ENCODE measurements at places on chromosomes 16 and 17.
A peak's percentile ranks its signal among the peaks of the same experiment; 100 is the strongest.

DNA sequence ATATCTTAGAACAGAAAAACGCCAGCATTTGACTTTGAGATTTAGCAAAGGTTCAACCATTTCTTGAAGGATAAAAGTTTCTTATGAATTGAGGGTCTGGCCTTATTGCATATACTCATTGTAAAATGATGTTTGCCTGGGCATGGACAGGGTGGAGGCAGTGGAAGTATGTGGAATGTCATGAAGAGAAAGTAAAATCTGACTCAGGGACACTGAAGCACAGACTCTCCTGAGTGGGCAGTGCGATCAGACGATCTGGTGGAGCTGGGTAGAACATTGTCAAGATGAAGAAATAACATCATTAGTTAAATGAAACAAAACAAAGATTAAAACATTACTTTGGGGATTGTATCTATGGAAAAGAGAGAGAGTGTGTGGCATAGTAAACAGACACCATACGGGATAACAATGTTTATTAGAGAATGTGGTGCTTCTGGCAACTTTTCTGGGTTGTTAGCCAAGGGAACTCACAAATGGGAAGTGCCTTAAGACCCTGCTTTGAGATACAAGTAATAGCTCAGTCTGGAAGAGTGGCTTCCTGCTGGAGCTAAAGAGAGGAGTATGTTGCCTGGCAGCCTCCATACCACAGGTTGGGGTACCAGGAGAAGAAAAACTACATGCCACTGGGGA, 4.4 kb downstream of the MAP3K3 start:
- no peak for DNase-seq

- DNase-seq: no peak
These were observed 1.4 kb downstream of the CDK5R1 start for GRCh38 chr17:32488177-32488542.

DNA sequence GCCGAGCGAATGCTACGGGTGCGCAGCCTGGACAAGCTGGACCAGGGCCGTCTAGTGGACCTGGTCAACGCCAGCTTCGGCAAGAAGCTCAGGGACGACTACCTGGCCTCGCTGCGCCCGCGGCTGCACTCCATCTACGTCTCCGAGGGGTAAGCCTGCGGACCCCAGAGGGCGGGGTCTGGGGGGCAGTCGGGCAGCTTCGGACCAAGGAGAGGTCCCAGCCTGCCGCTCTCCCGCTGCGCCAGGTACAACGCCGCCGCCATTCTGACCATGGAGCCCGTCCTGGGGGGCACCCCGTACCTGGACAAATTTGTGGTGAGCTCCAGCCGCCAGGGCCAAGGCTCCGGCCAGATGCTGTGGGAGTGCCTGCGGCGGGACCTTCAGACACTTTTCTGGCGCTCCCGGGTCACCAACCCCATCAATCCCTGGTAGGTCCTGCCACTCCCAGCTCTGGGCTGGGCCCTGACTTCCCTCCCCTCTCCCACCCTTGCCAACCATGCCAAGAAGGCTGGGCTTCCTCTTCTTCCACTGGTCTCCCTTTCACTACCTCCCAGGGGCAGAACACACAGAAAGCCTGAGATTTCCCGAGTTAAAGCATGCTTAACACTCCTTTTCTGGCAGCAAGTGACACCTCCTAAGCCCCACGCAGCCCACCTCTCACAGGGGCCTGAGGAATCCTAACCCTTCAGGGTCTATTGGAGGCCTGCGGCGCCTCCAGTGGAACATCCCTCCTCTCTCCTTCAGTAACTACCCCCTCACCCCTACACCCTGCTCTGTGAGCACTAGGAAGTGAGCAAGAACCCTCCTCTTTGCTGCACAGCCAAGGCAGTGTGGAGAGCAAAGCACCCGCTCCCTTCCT, 3.2 kb downstream of the NAGS start:
- no peak for DNase-seq

GRCh38 chr16:47753659-47754058, 292.5 kb downstream of the PHKB start:
- DNase-seq: no peak

DNA sequence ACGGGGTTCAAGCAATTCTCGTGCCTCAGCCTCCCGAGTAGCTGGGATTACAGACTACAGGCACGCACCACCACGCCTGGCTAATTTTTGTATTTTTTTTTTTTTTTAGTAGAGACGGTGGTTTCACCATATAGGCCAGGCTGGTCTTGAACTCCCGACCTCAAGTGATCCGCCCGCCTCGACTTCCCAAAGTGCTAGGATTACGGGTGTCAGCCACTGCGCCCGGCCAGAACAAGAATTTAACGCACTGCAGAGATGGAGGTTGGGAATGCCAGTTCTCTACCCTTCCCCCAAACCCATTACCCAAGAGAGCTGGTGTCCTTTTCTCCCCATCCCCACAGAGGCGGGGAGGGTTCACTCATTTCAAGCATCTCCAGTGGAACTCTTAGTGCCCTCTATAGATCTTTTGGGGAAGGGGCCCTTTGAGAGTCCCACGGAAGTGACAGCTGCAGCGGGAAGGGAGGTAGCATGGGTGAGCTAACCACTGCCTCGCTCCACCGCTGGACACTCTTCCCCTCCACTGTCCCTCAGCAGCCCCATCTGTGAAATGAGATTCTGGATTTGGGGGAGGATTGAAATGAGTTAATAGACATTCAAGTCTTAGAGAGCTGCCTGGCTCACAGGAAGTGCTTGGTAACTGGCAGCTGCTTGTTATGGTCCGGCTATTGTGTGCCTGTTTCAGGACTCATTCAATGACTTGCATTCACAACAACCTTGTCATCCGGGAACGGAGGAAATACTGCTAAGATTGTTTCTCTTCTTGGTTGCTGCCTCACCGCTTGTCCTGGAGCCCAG, 3.5 kb upstream of the UBALD2 start:
- DNase-seq: no peak

DNA sequence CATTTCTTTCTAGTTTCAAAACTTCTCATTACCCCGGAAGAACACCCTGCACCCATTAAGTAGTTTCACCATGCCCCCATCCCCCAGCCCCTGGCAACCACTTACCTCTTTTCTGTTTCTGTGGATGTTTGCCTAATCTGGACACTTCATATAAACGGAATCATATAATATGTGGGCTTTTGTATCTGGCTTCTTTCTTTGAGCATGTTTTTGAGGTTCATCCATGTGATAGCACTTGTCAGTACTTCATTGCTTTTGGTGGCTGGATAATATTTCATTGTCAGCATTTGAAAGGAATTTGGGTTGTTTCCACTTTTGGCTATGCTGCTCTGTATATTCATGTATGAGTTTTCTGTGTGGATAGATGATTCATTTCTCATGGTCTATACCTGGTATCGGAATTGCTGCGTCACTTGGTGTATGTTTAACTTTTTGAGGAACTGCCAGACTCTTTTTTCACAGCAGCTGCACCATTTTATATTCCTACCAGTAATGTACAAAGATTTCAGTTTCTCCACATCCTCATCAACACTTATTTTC, 30.0 kb upstream of the SLC5A10 start:
- DNase-seq: no peak

GRCh38 chr16:77955127-77955526, 67.2 kb upstream of the CLEC3A start:
- DNase-seq: no peak

DNA sequence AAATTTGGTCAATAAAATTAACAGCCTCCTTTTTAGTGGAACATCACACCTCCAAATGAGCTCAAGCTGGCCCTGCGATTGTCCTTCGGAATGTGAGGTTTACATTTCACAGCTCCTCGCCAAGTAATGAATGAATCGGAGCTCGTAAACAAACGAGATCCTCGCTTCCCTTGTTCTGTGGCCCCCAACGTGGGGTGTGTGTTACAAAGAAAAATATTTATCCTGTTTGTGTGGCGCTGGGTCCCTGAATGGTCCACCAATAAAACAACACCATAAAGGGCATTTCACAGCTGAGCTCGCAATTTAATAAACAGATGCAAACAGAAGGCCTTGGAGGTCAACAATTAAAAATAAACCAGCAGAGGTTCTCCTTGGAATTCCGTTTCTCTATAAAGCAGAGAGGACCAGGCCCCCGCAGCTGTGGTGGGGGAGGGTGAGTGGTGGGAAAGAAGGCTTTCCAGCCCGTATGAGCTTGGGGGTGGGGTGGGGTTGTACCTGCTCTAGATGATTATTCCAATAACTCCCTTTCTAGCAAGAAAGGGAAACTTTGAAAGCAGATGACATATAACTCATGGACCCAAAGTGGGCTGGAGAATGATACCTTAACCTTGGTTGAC, 393.9 kb upstream of the SALL1 start:
- no peak for DNase-seq

DNA sequence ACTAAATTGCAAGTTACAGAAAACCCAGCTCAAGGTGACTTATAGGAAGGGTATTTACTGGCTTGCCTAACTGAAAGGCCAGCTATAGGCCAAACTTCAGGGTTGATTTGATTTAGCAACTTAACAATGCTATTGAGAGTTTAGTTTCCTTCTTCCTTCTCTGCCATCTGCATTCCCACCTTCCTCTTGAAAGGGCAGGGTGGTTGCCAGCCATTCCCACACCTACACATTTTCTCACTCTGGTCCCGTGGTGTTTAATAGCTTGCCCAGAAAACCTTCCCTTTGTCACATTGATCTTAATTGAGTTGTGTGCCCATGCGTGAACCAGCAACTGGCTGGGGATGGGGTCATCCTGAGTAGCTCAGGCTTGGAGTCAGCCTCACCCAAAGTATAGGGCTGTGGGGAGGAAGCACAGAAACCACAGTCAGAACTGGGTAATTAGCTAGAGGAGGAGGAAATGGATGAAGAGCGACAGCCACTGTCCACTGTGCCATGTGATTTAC, 194.7 kb downstream of the SPECC1 start:
- no peak for DNase-seq

DNA sequence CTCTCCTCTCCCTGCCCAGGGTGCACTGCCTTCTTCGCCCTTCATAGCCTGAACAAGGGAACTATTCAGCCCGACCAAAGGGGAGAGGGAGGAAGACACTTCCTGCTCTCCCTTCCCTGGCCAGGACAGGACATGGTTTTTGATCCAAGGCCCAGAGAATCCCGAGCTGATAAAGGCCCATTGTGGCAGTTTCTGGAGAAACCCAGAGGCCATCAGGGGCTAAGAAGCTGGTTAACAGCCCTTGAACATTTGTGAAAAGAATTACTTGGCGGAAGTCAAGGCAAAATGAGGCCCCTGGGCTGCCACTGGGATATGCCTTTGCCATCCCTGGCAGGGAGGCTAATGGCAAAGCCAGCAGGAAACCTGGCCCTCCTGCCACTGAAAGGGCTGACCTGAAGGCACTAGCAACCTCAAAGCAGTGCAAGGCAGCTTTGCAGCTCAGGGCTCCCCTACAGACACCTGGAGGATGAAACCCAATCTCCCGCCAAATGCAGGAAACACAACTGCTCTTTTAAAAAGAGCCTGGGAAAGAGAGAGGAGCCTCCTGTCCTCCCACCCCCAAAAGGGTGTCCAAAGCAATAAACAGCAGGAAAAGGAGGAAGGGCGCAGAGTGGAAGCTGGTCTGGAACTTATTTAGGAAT, 12.6 kb downstream of the PHB1 start:
- no peak for DNase-seq

GRCh38 chr16:79943736-79944135, 343.2 kb upstream of the MAF start:
- DNase-seq: no peak

DNA sequence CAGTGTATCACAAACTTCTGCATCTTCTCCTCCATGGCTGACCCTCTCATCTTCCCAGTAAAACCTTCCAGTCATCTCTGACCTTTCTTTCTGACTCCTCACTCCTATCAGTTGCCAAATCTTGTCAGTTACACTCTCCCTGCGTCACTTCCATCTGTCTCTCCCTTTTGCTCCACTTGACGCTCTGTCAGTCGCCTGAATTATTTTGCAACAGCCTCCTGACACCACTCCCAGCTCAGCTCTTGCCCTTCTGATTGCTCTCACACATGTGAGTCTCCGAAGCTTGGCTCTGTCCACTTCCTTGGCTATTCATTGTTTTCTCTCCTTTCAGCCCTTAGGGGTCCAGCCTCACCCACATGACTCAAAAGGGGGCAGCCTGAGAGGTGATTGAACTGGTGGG, 27.7 kb downstream of the DHRS7C start:
- DNase-seq: no peak

- no peak for DNase-seq
These were observed 19.8 kb downstream of the PRPSAP1 start for GRCh38 chr17:76333673-76334505.

GRCh38 chr17:81400996-81401722, 5.9 kb downstream of the BAHCC1 start:
- no peak for DNase-seq

DNA sequence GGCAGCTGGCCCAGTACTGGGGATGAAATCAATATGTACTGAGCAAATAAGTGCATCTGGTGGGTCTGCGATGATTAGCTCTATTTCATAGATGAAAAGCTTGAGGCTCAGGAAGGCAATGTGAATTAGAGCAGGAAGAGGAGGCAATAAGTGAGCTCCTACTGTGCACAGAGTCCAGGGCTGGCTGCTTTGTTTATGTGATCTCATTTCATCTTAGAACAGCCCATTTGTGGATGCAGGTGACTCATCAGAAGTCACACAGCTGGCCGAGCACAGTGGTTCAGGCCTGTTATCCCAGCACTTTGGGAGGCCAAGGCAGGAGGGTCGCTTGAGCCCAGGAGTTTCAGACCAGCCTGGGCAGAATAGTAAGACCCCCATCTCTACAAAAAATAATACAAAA, 7.1 kb downstream of the TMEM114 start:
- DNase-seq: no peak

DNA sequence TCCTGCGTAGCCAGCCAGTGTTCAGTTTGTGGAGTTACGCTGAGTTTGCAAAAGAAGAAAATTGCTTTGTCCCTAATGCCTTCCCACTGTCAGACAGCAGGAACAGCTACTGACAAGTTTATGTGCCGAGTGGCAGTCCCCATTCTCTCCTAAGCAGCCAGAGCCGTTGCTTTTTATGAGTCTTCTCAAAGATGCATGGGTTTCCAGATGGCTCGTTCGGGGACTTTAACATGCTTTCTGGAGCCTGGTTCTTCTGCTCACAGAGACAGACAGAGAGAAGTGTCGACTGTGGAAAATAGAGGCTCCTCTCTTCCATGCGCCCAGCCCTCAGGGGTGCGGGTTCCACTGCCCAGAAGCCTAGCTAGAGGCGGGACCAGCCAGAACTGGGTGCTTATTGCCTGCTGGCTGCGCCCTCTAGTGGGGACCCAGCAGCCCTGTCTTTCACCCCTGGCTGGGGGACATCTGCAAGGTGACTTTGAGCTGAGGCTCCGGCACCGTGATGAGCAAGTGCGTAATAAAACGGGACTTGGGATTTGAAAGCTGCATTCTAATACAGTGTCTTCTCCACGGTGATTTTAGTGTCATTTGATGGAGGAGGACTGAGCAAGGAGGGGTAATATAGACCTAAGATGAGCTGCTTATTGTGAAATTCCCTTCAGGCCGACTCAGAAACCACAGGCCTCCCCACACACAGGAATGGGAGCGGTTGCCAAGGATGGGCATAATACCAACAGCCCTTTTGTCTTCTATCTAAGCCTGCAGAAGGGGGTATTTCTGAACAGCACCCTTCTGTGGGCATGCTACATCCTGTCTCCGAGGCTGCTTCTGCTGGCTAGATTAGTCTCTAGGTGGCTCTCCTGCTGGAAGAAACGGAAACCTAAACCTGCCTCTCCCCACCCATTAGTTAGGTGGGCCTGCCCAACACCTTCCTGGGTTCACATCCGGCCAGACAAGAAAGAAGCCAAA, 73.1 kb downstream of the CCDC182 start:
- DNase-seq: peak; percentile 45
